Left colon (tissue), 2 donors: ENCODE measurements at places on chromosomes 13 and 19. TPM values are rescaled to one million over a fixed set of nuclear protein-coding genes. Genes with fewer than 3 reads are reported as not detected.

GRCh38 chr19:8269724-8270123, 38.4 kb downstream of the CD320 start:
- DNase-seq, result no peak

GRCh38 chr13:71540098-71540497, 326.9 kb downstream of the DACH1 start:
- DNase-seq, result no peak

GRCh38 chr13:104270731-104271130, 1204.5 kb upstream of the SLC10A2 start:
- DNase-seq, result no peak

DNA sequence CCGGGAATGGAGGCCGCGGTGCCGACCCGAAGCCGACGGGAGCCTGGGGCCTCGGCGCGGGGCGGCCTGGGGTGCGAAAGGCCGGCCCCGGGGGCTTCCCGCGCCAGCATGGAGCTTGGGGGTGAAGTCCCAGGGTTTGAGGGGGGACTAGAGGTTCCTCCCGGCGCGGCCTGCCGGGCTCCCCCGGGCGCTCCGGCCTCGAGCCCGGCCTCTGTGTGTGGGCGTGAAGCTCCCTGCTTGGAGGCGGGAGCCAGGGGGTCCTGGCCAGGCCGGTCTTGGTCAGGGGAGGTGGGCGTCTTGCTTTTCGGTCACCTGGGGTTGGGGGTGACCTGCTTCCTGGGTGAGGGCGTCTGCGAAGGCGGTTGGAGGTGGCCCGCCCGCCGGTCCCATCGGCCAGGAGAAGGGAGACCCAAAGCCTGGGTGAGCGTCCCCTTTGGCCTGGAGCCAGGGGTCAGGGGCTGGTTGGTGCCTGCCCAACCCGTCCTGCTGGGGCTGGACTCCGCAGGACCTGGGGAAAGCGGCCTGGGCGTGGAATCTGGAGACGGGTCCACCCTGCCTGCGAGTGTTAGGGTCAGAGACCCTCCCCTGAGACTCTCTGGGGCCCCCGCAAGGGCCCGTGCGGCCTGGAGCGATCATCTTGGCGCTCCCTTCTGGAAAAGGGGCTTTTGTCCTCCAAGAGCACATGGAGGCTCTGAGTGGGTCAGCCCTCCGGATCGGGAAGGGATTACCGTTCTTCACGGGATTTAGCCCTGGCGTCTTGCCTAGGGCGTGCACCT, 535 bp downstream of the BSG start:
- DNase-seq, result peak; percentile 62

DNA sequence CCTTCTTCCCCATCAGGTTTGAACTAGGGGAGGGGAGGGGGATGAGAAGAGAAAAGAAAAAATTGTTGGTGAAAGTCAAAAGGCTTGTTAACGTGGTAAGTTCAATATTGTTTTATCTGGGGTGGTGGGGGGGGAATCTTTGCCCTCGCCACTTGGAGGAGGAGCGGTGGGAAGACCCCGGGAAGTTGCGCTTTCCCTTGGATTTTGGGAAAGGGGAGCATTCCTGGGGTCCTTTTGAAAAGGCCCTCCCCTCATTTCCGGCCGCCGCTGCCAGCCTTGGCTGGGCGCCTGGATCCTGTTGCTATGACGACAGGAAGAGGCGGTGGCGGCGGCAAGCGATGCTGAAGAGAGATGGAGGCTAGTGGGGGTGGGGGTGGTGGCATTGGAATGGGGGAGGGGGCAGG, 4.6 kb upstream of the CACNG8 start:
- DNase-seq, result no peak

GRCh38 chr13:36275190-36276002, 22.2 kb downstream of the CCDC169 start:
- no peak for DNase-seq

Gene TMEM59L
- 0.40 TPM for total RNA-seq

Gene SERTM1
- total RNA-seq, result not detected

Gene LRRC63
- total RNA-seq, result not detected

Gene PSG2
- total RNA-seq, result not detected
